T-helper 17 cell (primary cell): ENCODE measurements at places on chromosomes 6 and 20. TPM values are rescaled to one million over a fixed set of nuclear protein-coding genes. Genes with fewer than 3 reads are reported as not detected.

DNA sequence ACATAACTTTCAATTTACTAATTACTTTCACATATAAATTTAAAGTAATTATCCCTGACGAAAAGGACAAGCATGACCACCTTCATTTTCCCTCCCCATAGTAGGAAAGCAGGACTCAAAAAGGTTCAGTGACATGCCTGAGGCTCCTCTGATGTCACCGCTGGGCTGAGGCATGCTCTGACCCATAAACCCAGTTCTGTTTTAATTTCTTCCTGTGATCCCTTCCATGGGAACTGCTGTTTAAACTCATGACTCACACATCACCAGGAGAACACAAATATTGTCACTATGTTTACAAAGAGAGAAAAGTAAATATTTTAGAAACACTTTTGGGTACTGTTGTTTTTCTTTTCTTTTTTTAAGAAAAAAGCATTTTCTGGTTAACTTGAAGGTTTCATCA is 38.0 kb upstream of the NR2E1 start:
- H3K4me3 ChIP-seq, result no peak overlapping the region
- no peaks in the 10 kb centered on the region for H3K36me3 ChIP-seq
- peaks cover 3% of the 10 kb centered on the region for H3K4me1 ChIP-seq
- no peak for DNase-seq
- peaks cover 92% of the 10 kb centered on the region for H3K27me3 ChIP-seq

The KCNQ5 gene
- 1.5 TPM for total RNA-seq

GRCh38 chr6:36717231-36717825 is 19.7 kb downstream of the RAB44 start:
- H3K27me3 ChIP-seq, result no peaks in the 10 kb centered on the region
- no peak overlapping the region for H3K27ac ChIP-seq
- H3K4me3 ChIP-seq, result no peak overlapping the region
- no peak for DNase-seq

The HCK gene
- total RNA-seq, result 1.3 TPM

GRCh38 chr6:30887901-30888815 is 3.8 kb downstream of the DDR1 start:
- no peak for DNase-seq
- no peak overlapping the region for H3K27ac ChIP-seq
- no peak overlapping the region for H3K4me3 ChIP-seq

The GTSF1L gene
- not detected for total RNA-seq

The SYCP2L gene
- not detected for total RNA-seq

The DYNLT2 gene
- total RNA-seq, result 3.9 TPM

The GTF2H4 gene
- total RNA-seq, result 19.7 TPM

GRCh38 chr6:133017581-133017980 is 203.2 kb downstream of the RPS12 start:
- no peak overlapping the region for H3K27ac ChIP-seq
- H3K36me3 ChIP-seq, result no peaks in the 10 kb centered on the region
- no peak overlapping the region for H3K4me3 ChIP-seq
- no peaks in the 10 kb centered on the region for H3K27me3 ChIP-seq
- no peak for DNase-seq

The GRM4 gene
- total RNA-seq, result not detected

DNA sequence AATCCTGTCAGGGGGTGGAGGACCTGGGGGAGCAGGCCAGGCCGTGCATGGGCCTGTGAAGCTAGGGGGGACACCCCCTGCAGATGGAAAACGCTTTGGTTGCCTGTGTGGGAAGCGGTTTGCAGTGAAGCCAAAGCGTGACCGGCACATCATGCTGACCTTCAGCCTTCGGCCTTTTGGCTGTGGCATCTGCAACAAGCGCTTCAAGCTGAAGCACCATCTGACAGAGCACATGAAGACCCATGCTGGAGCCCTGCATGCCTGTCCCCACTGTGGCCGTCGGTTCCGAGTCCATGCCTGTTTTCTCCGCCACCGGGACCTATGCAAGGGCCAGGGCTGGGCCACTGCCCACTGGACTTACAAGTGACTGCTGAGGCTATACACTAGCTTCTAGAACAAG is 1.8 kb downstream of the ZBTB9 start:
- DNase-seq, result no peak
- H3K27me3 ChIP-seq, result no peaks in the 10 kb centered on the region
- H3K4me1 ChIP-seq, result peaks cover 29% of the 10 kb centered on the region

DNA sequence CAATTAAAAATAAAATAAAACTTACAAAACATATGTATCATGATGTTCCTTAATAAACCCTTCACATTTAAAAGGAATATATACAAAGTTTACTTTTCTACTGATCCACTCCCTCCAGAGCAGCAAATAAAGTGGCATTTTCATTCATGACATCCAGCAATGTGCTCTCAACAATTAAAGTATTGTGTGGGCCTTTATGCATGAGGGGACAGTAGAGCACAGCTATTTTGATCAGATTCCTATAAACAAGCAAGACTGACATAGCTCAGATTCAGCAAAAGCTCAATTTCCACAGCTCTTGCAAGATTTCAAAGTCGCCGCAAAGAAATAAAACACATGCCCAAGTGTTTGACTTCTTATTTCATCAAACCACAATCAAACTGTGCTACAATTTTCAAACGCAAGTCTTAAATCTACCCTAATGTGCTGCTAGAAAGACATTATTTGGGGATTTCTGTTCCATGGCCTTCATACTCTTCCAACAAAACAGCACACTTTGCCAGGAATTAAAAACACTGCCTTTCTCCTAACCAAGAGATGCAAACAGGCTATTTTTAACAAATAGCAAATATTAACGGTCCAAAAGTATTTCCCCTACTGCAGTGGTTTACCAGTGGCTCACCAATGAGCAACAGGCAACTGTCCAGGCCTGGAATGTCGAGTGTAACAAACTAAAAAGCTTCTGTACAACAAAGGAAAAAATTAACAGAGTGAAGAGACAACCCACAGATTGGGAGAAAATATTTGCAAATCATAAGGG is 52.3 kb downstream of the MBOAT1 start:
- no peak overlapping the region for H3K27ac ChIP-seq
- DNase-seq, result no peak
- peaks cover 5% of the 10 kb centered on the region for H3K4me1 ChIP-seq
- no peaks in the 10 kb centered on the region for H3K27me3 ChIP-seq
- H3K36me3 ChIP-seq, result peaks cover 2% of the 10 kb centered on the region

DNA sequence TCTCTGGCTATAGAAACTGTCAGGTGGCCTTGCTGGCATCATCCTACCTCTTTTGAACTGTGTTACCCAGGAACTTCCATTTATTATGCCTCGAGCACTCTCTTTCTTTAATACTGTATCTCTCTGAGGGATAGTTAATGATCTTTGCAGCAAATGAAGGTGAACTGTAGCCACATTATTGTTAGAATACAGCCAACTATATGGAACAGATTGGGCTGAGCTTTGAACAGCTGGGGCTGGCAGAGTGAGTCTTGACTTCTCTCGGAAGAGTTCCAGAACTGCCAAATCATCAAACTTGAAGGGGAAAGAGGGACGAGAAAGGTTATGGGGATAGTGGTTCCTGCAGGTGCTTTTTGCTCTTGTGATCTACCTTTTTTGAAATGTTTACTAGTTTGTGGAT is 237.7 kb downstream of the PRL start:
- DNase-seq, result no peak
- H3K27ac ChIP-seq, result no peak overlapping the region
- no peaks in the 10 kb centered on the region for H3K27me3 ChIP-seq
- no peaks in the 10 kb centered on the region for H3K36me3 ChIP-seq
- no peak overlapping the region for H3K4me3 ChIP-seq
- H3K4me1 ChIP-seq, result no peaks in the 10 kb centered on the region

The C6orf58 gene
- not detected for total RNA-seq
